Peyer's patch (tissue), 4 donors: ENCODE measurements at places on chromosomes 6 and 20. TPM values are rescaled to one million over a fixed set of nuclear protein-coding genes. Genes with fewer than 3 reads are reported as not detected.

- no peak for DNase-seq
These were observed 1938.5 kb upstream of the DEFB115 start for GRCh38 chr20:29318871-29319461.

DNA sequence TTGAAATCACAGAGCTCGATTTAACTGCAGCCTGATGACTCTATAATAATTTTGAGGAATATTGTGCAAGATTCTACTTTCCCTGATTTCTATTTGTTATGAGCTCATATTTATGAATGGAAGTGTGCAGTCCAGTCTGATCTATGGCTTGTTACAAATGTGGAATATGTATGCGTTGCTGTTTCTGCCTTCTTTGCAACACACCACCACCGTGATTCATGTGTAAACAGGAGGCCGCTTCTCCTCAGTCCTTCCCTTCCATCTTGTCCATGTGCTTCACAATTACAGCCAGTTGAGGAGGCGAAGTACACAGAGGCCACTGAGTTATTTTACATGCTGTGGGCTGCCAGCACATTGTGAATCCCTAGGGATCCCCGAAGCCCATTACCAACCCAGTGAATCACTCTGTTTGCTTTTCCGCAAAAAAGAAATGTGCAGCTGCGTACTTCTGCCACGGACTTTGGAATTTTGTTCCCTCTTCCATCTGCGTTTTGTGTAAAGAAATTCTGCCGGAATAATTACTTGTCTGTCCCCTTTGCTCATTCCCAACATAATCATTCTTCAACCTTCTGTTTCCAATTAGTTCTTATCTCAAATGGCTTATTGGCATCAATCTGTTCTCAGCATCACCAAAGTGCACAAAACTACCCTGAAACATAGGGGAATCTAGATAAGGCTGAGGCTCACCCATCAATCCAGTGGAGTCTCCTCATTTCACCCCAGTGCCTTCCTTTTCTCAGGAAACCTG, 551.6 kb upstream of the CITED2 start:
- DNase-seq = no peak

DNA sequence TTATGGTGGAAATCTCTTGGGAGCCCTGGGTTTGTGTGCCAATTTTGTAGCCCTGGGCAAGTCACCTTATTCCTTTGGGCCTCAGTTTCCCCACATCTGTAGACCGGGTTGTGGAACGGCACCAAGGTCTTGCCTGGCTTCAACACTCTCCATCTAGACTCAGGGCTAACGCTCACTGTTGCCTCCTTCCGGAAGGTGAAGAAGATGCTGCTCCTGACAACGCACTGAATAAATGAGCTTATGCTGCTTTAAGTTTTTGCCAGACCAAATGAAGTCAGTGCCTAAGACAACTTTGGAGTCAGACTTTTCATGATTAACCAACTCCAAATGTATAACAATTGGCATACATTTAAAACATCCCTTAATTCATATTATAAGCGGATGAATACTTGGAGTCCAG, 53.1 kb downstream of the PSMG4 start:
- no peak for DNase-seq

- DNase-seq = no peak
These were observed 654.9 kb upstream of the EYS start for GRCh38 chr6:66361886-66362285.

- no peak for DNase-seq
These were observed 19.5 kb downstream of the PANK2 start for GRCh38 chr20:3908667-3909066.

DNA sequence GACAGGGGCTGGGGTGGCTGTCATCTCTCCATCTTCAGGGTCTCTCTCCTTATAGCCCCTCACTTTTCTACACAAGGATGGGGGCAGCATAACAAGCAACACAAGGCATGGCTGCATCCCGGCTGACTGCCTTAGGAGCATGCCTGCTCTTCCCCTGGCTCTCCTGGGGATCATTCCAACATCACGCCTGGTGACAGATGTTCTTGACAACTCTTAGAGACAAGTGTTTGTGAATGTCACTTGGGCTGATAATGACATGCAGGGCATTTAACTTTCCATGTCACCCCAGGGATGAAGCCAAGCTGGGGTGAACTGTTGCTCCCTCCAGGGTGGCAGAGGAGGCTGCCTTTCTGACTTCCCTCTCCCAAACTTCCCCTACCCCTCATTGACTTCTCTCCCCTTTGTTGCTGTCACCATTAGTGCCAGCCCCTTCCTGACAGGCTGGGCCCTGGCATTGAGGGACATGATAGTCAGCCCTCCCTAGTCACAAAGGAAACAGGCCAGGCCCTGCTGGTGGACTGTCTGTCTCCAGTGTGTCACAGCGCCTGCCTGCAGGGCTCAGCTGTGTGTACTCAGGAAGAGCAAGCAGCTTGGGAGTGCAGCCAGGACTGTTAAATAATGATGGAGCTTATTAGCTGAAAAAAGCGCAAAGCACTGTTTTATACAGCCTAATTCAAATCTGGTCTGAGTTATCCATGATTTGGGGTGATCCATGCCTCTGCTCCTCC, 161.8 kb downstream of the LRFN2 start:
- DNase-seq = no peak

HLA-DMB gene
- total RNA-seq = 59.4 TPM

ALDH8A1 gene
- not detected for total RNA-seq

SYTL3 gene
- 10.9 TPM for total RNA-seq
